ENCODE measurements at places on chromosomes 13 and 19. TPM values are rescaled to one million over a fixed set of nuclear protein-coding genes. Genes with fewer than 3 reads are reported as not detected.

DNA sequence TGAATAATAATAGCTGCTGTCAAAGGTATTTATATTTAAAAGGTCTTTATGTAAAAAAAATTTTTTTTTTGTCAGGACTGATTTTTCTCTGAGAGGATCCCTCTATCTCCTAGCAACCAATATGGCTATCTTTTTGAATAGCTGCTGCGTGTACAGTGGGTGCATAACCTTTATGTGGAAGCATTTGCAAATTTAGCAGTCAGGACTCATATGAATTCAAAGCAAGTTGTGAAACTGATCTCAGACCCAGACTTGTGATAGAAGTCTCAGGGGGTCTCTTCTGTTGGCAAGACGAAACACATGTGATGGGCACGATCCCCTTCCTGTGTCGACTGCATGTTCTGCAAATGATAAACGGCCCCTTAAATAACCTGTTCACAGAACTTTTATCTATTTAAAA lies 114.1 kb upstream of the ARGLU1 start:
- DNase-seq = no peak

GRCh38 chr13:98959786-98960605 lies 17.9 kb downstream of the DOCK9 start:
- DNase-seq = no peak

DNA sequence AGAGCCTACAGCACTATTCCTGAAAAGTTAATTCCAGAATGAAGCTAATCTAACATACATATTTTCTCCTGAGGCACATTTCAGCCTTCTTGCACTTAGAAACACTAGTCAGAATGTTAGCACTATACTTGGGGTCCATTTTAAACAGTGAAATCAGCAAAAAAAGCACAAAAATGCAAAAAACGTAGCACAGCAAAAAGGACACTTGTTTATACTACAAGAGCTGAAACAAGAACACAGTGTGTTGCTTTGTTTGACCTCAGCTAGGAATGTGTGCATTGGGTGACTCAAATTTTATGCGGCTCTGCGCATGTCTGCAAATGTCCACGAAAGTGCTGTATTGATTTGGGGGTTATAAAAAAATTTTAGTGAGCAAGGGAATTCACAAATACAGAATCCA lies 226.2 kb downstream of the KCNRG start:
- no peak for DNase-seq

DNA sequence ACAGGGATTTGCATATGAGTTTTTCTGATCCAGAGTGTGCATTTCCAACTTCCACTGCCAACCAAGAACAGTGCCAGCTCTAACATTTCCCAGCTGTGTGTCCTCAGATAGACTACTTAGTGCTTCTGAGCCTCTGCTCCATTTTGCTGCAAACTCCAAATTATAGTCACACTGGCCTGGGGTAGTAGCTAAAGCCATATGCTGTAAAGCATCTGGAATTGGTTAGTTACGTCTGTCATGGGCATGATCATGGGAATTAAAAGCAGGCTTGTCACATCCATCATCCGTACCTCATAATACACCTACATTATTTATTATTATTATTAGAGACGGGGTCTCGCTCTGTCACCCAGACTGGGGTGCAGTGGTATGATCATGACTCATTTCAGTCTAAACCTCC lies 7.1 kb downstream of the ELAVL3 start:
- DNase-seq = no peak

The LIM2 gene
- not detected for total RNA-seq

GRCh38 chr19:29295285-29295684 lies 82.3 kb upstream of the UQCRFS1 start:
- DNase-seq = no peak

- DNase-seq = no peak
Measured at GRCh38 chr13:70223911-70224310, 115.7 kb upstream of the KLHL1 start.

The CCL25 gene
- 7.4 TPM for total RNA-seq

DNA sequence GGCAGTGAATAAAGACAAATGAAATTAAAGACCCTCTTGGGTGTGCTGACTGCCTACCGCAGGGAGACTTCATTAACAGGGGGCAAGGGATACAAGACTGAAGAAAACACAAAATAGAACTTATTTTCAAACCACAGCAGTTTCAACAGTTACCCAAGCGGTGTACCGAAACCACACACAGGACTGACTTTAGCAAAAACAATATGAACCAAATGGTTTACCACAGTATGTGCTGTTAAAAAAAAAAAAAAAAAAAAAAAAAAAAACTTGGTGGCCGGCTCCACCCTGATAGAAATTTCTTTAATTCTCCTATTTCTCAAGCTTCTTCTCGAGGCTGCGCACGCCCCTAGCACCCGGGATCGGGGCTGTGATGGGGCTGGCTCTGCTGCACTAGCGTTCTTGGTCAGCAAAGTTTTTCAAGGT lies 42.6 kb downstream of the KLF2 start:
- DNase-seq = peak; percentile 89

DNA sequence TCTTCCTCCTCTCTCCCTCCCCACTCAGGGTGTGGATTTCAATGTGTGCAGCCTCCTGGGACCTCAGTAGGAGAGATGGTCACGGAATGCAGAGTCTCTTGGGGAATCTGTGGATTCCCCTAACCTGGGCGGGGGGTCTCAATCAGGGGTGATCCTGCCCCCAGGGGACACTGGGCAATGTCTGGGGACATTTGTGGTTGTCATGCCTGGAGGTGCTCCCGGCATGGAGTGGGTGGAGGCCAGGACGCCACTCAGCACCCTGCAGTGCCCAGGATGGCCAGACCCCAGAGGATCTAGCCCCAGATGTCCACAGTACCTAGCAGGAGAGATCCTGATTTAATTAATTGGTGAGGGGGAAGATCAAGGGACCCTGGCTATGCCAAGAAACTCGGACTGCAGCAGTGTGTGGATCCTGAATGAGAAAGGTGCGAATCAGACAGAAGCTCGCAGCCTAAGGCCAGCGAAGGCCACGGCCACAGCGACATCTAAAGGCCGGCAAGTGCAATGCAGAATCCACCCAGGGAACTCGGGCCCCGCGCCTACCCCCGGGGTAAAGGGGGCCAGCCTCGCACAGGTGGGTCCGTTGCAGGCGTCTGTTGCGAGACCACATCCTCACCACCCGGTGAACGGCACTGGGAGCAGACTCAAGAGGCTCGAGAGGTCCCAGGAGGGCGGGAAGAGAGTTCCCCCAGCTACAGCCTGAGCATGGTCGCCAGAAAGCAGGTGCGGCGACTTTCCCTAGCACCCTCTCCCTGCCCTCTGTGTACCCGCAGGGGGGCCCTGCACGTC lies 88.8 kb downstream of the GNG7 start:
- peak; percentile 59 for DNase-seq

DNA sequence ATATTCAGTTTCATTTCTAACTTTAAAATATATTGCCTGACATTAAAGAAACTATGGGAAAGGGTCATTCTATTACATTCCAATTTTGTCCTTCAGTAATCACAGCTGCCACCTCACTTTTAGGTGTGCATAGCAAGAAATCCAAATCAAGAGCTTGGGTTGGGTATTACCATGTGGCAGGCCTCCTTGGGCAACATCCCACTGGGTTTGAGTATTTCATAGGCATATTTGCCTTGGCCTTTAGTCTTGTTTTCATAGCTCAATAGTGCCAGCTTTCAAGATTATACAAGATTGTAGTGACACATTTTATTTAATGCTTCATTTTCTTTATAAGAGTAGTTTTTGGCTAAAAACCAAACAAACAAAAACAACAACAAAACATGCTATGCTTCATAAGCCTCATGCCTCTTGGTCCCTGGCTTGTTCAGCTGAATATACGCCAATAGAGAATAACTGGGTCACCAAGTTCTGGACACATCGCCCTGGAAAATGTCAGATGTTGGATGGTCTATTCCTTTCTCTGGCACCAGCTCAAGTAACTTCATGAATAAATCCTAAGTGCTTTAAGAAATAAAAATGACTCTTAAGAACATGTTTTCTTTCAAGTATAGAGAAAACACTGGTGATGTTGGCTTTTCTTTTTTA lies 167.4 kb upstream of the STARD13 start:
- DNase-seq = no peak

The SCAMP4 gene
- 37.9 TPM for total RNA-seq

The CEACAM4 gene
- not detected for total RNA-seq

The DIAPH3 gene
- total RNA-seq = 22.5 TPM

The SBK2 gene
- not detected for total RNA-seq

GRCh38 chr19:17289489-17289888 lies 7.8 kb downstream of the ANKLE1 start:
- DNase-seq = peak; percentile 30

GRCh38 chr19:57665261-57665806 lies 3.4 kb upstream of the ZSCAN4 start:
- no peak for DNase-seq

GRCh38 chr13:52782471-52783448 lies 43.1 kb upstream of the CNMD start:
- no peak for DNase-seq

The TINCR gene
- 0.58 TPM for total RNA-seq

Data from activated CD4-positive, alpha-beta T cell treated with anti-CD3 and anti-CD28 coated beads, Interleukin-2, amount 10 ng/mL, durations not matched to agents 7 days and 5 days (primary cell).